CD4-positive, alpha-beta T cell treated with Interferon alpha-2 for 1 hour (primary cell): ENCODE measurements at places on chromosomes 6 and 20.

GRCh38 chr6:170429450-170429849 lies 122.9 kb downstream of the FAM120B start:
- no peak for DNase-seq

- no peak for DNase-seq
These were observed 465.2 kb downstream of the TFAP2B start for GRCh38 chr6:51283723-51284355.

- DNase-seq, result no peak
These were observed 65.9 kb downstream of the FAM184A start for GRCh38 chr6:119012521-119012920.

DNA sequence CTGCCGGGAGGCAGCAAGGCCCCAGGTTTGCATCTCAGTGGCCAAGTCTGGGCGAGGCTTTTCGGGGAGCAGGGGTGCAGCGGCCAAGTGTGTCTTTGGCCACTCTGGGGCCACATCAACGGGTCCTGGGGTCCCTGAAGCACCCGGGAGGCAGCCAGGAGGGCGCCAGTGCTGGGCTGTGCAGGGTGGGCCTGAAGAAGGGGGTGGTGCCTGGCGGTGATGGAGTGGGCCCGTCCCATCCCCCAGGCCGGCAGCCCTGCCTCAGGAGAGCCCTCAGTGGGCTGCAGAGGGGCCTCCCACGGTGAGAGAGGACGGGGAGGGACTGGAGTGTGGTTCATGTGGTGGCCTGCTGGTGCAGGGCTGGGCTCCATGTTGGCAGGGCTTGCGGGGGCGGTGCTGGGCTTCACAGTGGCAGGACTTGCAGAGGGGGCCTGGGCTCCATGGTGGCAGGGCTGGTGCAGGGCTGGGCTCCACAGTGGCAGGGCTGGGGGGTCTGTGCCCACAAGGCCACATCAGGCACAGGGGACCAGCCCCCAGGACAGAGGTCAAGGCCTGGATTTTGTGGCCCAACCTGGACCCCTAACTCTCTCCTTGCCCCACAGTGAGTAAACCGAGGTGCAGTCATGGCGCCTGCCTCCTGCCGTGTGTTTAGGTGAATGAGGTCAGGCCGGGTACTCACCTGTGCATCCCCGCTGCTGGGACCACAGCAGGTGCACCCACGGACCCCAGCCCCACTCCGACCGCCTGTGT lies 10.5 kb upstream of the BHLHE23 start:
- no peak for DNase-seq

- no peak for DNase-seq
These were observed 540.7 kb downstream of the BCKDHB start for GRCh38 chr6:80647156-80647555.

DNA sequence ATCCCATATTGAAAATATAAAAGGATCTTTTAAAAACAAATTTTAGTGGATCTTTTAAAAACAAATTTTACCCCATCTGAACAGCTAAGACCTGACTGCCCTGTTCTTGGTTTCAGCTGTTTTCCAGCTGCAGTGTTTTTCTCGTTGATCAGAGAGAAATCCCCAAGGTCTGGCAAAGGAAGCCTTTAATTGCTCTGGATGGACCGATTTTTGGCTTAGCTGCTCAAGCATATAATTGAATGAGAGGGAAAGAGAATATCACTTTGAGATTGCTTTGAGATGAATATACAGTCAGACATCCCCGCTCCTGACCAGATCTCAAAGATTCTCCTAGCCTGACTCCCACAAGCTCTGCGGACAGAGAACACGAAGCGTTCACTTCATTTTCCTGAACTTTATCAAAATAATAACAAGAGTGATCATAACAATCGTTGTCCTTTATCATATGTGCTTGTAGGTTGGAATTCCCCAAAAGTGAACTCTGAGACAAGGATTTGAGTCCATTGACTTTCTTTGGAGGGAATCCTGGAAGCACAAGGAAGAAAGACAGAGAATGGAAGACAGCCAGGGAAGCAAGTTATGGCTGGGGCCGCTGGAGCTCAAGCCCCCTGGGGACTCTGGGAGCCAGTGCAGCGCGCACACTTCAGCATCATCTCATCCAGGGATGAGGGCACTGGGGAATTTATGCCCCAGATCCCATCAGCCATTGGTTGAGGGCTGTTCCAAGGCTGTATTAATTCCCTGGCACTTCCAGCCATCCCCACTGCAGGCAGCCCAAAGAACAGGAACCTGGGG lies 101.3 kb downstream of the SNX5 start:
- no peak for DNase-seq

GRCh38 chr20:58375759-58376352 lies 13.2 kb upstream of the VAPB start:
- DNase-seq, result no peak

DNA sequence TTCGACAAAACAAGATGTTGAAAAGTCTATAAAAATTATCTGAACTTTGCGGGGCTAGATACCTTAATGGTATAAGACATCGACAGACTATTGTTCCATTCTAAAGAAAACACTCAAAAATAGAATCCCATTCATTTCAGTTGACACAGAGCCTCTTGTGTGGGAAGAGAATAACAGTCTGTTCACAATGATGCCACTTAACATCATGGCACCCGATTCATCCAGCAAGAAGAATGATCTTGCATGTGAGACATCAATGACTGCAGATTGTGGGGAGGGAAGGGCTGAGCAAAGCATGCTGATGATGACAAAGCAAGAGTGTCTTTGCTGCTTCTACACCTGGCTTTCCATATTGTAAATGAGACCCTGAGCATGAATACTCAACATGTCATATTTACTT lies 49.7 kb upstream of the ARMH2 start:
- no peak for DNase-seq

DNA sequence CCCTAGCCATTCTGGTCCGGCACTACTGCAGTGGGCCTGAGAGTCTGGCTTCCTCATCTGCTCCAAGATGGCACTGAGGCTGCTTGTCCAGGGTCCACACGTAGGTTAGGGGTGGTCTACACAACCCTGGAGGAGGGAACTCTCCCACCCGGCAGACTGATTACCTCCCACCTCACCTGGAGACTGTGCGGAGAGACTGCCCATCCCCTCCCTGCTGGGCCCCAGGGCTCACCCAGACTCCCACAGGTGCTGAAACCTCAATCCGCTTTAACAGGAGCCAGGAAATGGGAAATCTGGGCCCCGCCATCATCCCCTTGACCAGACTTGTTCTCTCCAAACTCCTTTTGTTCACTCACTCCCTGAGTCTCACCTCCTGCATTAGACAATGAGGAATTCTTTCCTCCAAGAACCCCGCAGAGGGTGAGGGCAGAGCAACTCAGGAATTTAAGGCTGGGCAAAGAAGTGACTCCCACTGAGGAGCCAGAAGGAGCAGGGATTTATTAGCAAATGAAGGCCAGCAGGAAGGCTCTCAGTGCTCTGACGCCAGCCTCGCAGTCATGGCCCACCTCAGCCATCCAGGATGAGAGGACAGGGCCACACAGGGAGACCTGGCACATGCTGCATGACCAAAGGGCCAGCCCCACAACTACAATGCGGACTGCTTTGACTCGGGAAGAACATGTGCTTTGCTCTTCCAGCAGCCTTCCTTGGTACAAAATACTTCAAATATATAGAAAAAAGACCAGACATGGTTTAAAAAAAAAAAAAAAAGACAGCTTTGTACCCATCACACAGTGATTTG lies 53.0 kb downstream of the CDK5RAP1 start:
- DNase-seq, result no peak

- DNase-seq, result no peak
These were observed 7.9 kb upstream of the GPRC6A start for GRCh38 chr6:116836606-116837342.

DNA sequence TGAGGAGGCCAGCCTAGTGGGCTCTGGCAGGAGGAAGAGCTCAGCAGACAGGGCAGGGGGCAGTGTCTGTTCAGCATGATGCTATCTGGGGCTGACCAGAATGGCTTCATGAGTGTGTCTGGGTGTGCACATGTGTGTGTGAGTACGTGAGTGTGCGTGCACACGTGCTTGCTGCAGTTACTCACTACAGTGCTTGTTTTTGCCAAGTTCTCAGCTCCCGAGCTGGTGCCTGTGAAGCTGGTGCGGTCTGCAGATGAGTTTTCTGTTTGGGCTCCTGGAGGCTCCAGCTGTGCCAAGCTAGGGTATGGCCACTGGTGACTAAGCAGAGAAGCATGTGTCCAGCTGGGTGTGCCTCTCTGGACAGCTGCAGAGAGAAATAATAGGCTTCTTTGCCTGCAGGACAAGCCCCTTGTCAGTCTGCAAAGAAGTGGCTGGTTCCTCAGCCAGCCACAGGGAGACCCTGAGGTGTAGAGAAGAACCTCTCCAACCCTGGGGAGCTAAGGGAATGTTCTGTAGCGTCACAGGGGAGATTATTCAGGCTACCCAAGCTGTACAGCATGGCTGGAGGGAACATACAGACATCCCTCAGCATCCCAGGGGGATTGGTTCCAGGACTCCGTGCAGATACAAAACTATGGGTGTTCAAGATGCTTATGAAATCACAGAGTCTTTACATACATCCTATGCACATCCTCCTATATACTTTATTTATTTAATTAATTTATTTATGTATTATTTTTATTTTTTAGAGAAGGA lies 40.2 kb upstream of the FAM50B start:
- DNase-seq, result no peak

DNA sequence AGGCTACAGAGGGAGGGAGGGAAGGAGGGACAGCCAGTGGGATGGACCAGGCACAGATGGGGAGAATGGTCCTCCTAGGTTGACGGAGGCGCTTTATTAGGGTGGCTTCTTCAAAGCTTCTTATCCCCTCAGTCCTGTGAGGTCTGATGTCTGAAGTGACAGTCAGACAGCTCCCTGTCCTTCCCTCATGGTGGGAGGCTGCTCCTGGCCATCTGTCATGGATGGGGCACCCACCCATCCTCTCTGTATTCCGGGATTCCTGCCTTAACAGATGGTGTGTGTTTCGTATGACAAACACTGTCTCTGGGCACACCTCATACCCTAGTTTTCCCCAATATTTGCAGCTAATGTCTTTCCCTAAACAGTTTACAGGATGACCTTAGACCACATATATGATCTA lies 7.9 kb downstream of the RIN2 start:
- no peak for DNase-seq

DNA sequence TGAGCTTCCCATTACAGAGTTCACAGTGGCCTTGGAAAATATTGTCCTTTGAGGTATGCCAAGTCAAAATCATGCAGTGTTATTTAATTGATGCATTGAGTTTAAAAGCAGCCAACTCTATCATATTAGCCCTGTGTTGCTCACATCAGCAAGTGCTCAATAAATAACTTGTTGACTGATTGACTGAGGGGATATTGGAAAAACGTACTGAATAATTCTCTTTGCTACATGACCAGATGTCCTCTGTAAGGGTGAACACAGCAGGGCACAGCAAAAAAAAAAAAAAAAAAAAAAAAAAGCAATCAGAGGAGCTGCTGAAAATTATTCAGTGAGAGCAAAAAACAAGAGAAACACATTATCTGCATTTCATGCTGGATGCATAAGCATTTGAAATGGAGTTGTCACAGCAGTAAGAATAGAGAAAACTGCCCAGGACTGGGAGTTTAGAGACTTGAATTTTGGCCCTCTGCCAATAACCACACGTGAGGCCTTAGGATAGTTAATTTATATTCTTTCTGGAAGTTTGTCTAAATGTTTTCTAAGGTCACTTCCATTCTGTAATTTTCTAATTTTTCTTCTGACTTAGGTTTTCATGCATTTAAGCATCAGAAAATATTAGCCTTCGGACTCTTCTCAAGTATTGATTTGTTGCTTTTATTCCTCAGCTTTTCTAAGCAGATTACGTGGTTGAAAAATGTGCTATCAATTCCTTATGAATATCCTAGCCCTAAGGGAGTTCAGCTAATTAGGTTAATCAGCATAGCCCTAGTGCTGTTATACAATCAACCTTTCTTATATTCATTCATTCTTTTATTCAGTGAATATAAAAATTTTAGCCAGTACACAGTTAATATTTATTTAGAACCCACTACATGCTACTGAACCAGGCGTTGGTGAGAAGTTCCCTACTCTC lies 246.8 kb upstream of the STXBP5 start:
- DNase-seq, result no peak

DNA sequence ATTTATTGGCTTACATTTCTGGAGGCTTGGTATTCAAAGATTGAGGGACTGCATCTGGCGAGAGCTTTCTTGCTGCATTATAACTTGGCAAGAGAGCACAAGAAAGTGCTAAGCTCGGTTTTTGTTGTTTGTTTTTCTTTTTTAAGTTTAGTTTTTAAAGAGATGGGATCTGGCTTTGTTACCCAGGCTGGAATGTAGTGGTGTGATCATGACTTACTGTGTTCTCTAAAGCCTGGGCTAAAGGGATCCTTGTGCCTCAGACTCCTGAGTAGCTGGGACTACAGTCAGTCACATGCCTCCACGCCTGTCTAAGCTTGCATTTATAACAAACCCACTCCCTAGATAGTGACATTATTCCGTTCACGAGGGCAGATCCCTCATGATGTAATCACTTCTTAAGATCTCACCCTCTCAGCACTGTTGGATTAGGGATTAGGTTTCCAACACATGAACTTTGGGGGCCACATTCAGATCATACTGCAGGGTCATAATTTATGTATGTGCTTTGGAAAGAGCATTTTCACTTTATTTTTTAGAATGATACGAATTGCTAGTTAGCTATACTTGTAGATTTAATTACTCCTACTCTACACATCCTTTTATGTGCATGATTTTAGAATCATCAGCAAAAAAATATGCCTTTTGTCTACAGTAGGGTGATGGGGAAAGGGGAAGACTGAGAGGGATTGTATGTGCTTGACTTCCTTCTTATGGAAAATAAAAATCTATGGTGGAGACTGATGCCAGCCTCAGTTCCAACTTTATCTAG lies 167.8 kb downstream of the JARID2 start:
- DNase-seq, result no peak

DNA sequence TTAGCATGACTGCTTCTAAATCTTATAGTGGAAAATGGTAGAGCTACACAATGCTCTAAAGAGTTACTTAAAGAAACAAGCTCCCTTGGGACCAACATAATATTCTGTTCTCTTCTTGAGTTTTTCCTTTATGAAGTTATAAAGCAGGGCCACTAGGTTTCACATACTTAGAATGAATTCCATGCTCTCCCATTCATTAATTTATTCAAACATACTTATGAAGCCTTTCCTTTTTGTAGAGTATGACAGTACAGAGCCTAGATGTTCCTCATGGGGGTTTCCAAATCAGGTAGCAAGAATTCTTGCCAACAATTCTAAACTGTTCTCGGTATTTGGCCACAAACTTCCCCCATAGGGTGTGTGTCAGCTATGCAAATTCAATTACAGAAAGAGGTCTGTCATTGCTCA lies 20.6 kb upstream of the FABP7 start:
- DNase-seq, result peak; percentile 40

DNA sequence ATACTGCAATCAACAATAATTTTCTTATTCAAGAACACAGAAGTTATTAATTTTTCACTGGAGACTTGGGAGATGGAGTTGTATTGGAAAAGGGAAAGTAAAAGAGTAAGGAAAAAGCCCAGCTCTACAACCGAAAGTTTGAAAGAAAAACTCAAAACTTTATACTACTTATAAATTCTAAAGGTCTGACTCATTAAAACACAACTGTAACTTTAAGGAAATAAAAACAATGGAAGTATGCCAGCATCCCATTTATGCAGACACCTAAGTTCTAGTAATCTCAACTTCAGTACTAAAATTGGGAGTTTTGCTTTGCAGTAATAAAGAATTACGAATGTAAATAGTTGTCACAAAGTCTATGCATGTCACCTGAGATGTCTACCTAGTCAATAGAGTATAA lies 80.6 kb downstream of the IRAK1BP1 start:
- no peak for DNase-seq
